ENCODE measurements at places on chromosomes 4 and X.

DNA sequence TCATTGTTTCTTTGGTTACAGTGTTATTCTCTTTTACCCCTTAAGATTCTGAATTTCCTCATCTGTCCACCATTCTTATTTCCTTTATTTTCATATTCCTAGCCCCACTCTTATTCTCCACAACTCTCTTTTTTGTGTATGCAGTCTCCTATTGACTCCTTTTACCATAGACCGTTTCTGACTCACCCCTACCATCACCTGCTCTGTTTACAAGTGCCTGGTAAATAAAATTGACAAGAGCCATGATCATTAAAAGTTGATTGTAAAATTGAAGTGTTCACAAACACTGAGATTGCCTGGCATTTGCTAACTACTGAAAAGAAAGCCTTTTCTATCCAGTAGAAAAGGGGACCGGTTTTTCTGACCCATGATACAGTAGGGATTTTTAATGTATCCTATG is 54.4 kb downstream of the MRPL1 start:
- no peak for DNase-seq

GRCh38 chr4:159105761-159106243 is 2.9 kb downstream of the RAPGEF2 start:
- no peak for DNase-seq

GRCh38 chr4:38024206-38024509 is 64.0 kb downstream of the PTTG2 start:
- no peak for DNase-seq

- no peak for DNase-seq
These were observed 75.7 kb downstream of the HAUS3 start for GRCh38 chr4:2166253-2166652.

DNA sequence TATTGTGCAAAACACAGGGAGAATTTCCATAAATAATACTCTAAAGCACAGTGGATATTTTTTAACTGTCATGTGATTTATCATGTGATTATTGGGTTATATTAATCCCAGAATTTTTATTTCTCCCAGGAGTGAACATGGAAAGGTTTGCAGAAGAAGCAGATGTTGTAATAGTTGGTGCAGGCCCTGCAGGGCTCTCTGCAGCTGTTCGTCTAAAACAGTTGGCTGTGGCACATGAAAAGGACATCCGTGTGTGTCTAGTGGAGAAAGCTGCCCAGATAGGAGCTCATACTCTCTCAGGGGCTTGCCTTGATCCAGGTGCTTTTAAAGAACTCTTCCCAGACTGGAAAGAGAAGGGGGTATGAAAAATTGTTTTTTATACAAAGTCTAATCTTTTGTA is 10.0 kb downstream of the ETFDH start:
- no peak for DNase-seq

DNA sequence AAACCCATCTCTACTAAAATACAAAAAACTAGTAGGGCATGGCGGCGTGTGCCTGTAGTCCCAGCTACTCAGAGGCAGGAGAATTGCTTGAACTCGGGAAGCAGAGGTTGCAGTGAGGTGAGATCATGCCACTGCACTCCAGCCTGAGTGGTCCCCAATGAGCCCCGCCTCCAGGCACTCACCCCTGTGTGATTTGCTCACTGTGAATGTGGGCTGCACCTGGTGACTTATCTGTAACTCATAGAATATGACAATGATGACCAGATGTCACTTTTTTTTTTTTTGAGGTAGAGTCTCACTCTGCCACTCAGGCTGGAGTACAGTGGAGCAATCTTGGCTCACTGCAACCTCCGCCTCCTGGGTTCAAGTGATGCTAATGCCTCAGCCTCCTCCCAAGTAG is 49.0 kb upstream of the HOPX start:
- peak; percentile 21 for DNase-seq

- no peak for DNase-seq
These were observed 31.8 kb downstream of the PRRG1 start for GRCh38 chrX:37380924-37381323.

- DNase-seq: no peak
These were observed 101.0 kb downstream of the GATB start for GRCh38 chr4:151659601-151660364.

- DNase-seq: no peak
These were observed 17.5 kb upstream of the UGDH start for GRCh38 chr4:39544580-39545315.

GRCh38 chrX:114500622-114501021 is 83.3 kb upstream of the HTR2C start:
- no peak for DNase-seq

DNA sequence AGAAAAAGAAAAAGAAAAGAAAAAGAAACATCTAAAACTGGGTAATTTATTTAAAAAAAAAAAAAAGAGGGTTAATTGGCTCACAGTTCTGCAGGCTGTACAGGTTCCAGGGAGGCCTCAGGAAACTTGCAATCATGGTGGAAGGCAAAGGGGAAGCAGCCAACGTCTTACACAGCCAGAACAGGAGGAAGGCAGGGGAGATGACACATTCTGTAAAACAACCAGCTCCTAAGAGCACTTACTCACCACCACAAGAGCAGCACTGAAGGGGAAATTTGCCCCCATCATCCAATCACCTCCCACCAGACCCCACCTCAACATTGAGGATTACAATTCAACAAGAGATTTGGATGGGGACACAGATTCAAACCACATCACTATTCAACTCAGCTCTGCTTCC is 36.8 kb upstream of the TMEM184C start:
- no peak for DNase-seq

GRCh38 chrX:154829926-154830442 is 4.5 kb downstream of the SMIM9 start:
- no peak for DNase-seq

DNA sequence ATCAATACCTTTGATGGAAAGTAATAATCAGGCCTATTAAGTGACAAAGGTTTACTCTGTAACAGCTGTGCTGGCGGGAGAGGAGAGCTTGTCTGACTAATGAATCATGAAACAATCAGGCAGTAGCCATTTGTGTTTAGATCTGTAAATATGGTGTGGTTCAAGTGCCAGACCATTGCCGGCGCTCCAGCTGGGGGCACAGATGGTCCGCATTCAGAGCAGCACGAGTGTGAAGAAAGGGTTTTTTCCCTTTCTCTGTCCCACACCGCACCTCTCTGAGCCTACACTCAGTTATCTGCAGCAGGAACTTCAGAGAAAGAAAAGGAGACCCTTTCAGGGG is 111.3 kb upstream of the PAQR3 start:
- peak; percentile 92 for DNase-seq

- DNase-seq: no peak
These were observed 86.0 kb upstream of the TET2 start for GRCh38 chr4:105060628-105061027.

DNA sequence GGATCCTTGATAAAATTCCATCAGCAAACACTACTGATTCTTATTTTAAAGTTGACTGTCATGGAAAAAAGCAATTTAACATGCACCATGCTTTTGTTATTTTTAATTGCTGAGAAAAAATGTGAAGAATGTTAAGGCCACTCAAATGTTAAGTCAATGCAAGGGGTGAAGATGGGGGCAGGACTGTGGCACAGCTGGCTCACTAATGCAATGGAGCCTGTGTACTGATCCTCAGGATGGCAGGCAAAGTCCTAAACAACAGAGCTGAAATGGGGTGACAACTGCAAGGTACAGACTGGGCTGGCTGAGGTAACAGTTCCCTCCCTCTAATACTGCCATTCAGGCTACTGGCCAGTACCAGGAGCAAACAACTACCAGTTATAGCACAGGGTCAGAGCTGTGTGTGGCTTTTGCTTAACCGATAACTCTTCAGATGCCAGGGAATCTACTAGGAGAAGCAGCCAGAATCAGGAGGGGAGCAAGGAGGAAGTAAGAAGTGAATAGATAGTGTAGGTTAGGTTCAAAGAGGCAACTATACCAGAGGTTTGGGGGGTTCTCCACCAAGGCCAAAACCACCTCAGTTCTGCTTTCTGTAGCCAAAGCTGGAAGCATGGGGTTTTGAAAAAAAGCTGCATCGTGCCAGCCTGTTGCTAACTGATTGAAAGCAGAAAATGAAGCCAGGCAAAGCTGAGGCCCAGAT is 372.6 kb downstream of the OPHN1 start:
- DNase-seq: no peak

DNA sequence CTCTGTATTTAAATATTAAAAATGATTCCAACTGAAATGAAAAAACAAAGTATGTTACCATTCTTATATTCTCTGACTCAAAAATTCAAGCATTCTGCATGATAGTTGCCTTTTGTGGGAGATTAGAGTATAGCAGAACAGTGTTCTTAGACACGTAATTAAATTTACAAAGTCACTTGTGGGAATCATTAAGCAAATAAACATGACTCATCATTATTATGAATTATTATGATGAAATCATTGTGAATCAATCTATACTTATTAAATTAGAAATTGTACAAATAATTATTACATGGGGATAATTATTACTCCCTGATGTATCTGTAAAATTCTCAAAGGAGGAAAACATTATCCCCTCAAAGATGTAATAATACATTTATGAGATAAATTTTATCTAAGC is 358.9 kb upstream of the FSTL5 start:
- no peak for DNase-seq

DNA sequence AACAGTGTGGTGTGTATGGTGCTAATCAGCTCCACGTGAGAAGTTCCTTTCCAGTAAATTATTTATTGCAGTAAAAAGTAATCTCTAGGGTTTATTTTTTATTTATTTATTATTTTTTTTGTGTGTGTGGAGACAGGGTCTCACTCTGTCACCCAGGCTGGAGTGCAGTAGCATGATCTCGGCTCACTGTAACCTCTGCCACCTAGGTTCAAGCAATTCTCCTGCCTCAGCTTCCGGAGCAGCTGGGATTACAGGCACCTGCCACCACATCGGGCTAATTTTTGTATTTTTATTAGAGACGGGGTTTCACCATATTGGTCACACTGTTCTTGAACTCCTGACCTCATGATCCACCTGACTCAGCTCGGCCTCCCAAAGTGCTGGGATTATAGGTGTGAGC is 606.9 kb downstream of the PCDH7 start:
- no peak for DNase-seq

DNA sequence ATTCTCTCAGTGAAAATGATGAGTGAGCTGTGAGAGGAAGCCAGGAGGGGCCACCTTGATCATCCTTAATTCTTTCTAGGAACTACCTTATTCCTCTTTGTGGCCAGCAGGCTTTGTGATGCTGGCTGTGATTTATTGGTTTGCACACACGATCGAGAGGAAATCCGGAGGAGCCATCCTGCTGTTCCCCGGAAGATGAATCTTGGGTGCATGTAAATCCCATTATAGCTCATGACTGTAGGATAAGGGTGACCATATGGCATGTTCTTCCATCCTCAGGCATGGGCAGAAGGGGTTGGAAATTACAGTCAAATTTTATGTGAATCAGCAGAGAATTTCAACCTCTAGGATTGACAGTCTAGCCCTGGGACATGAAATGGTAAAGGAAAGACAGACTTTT is 254.5 kb downstream of the UNC5C start:
- no peak for DNase-seq
